ENCODE measurements at places on chromosomes 2 and 18.
A peak's percentile ranks its signal among the peaks of the same experiment; 100 is the strongest.

- no peak for DNase-seq
These were observed 147.4 kb downstream of the TXNL1 start for GRCh38 chr18:56490942-56491341.

GRCh38 chr18:31672628-31673135 is 11.7 kb downstream of the B4GALT6 start:
- no peak for DNase-seq

- peak; percentile 51 for DNase-seq
These were observed 524 bp upstream of the FEV start for GRCh38 chr2:218985325-218986091.

DNA sequence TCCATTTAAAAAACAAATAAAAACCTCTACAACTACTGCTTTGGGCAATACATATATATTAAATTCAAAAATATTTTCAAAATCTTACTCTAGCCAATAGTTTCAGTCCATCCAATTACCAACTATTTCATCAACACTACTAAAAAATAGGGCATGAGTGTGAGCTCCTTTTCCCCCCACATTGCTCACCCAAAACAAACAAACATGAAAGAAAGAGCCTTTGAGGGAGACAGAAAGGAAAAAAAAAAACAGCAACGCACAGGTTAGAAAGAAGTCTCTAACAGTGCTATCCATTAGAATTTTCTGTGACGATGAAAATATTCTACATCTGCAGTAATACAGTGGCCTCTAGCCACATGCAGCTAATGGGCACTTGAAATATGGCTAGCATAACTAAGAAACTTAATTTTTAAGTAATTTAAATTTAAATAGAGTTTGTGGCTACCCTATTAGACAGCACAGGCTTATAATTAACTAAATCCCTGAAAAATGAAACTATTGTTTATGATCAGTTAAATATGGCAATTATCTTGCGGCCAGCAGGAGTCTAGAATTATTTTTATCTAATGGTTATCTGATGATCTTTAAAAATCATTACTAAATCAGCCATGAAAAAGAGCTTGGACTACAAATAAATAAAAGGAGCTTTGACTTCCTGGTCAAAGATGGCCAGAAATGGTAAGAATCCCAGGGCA is 59.2 kb downstream of the RBMS1 start:
- no peak for DNase-seq

- no peak for DNase-seq
These were observed 234.3 kb upstream of the HS6ST1 start for GRCh38 chr2:128552806-128553551.

Data from NCI-H526 treated with DMSO at 0.1 percent for 48 hours (cell line).